Pancreas (tissue), 10 donors: ENCODE measurements at places on chromosomes 6 and 20. TPM values are rescaled to one million over a fixed set of nuclear protein-coding genes. Genes with fewer than 3 reads are reported as not detected.

The SLC52A3 gene
- 0.67 TPM for total RNA-seq

The CYP21A2 gene
- 0.66 TPM for total RNA-seq

The AHI1 gene
- 20.0 TPM for total RNA-seq

The TCF15 gene
- 0.16 TPM for total RNA-seq

DNA sequence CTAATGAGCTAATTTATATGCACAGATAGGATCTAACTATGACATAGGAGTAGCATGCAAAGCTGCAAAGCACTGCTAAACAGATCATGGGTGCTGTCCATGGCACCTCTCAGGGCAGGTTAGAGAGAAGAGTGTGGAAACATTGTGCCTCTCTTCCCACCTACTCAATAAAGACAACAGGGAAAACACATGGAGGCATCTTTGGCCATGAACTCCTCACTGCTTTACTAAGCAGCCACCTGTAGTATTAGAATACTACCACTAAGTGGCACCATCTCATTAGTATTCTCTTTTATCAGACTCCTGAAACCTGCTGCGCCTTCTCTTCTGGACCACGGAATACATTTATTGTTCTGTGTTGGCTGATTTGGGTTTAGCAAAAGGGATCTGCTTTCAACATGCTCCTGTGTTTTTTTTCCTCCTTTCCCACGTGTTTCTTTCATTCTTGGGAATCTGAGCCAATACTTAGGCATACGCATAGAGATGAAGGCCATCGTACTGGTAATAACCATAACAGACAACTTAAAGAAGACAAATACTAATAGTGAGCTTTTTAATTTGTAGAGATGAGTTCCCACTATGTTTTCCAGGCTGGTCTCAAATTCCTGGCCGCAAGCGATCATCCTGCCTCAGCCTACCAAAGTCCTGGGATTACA, 9.4 kb upstream of the HDDC2 start:
- no peak for DNase-seq

GRCh38 chr6:110776413-110776812, 38.9 kb downstream of the CDK19 start:
- DNase-seq = no peak

- DNase-seq = no peak
Measured at GRCh38 chr6:157427969-157428368, 47.0 kb downstream of the ZDHHC14 start.

- DNase-seq = no peak
Measured at GRCh38 chr6:107517274-107517673, 27.4 kb downstream of the SOBP start.
